Fibroblast of lung (primary cell): ENCODE measurements at places on chromosomes 1 and 21. TPM values are rescaled to one million over a fixed set of nuclear protein-coding genes. Genes with fewer than 3 reads are reported as not detected.

Gene WNT2B
- 1.3 and 2.0 TPM in 2 replicates for polyA plus RNA-seq

GRCh38 chr1:31521761-31522555, 54.4 kb upstream of the TINAGL1 start:
- no peaks in the 10 kb centered on the region for H3K4me1 ChIP-seq
- H3K36me3 ChIP-seq, result no peaks in the 10 kb centered on the region
- no peak overlapping the region for H3K27ac ChIP-seq

DNA sequence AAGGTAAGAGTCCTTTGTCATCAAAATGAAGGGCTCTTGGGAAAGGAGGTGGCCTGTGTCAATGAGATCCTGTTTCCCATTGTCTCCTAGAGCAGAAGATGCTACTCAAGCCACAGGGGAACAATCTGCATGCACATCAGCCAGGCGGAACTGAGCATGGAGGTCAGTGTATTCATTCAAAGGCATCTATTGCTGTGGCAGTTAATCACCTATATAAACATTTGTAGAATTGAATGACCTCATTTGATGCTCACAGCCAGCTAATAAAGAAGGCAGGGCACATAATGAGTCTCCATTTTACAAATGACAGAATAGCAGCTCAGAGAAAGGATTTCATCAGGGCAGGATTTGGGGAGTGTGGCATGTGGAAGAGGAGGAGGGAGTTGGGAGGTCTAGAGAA, 5.7 kb upstream of the FYB2 start:
- no peak overlapping the region for H3K4me3 ChIP-seq
- H3K27me3 ChIP-seq, result no peaks in the 10 kb centered on the region
- peaks cover 8% of the 10 kb centered on the region for H3K4me1 ChIP-seq

Gene GUCA2B
- not detected in 2 replicates for polyA plus RNA-seq

Gene CELA2A
- not detected in 2 replicates for polyA plus RNA-seq

Gene GPR161
- polyA plus RNA-seq, result 10.2 and 12.5 TPM in 2 replicates

GRCh38 chr1:177044390-177044789, 120.1 kb downstream of the ASTN1 start:
- H3K4me1 ChIP-seq, result no peaks in the 10 kb centered on the region
- H3K36me3 ChIP-seq, result no peaks in the 10 kb centered on the region
- DNase-seq, result no peak
- H3K27ac ChIP-seq, result no peak overlapping the region

Gene SPRR2B
- not detected in 2 replicates for polyA plus RNA-seq

Gene LCE3E
- polyA plus RNA-seq, result not detected in 2 replicates

- H3K36me3 ChIP-seq, result no peaks in the 10 kb centered on the region
- no peak overlapping the region for H3K27ac ChIP-seq
- no peaks in the 10 kb centered on the region for H3K27me3 ChIP-seq
- H3K4me1 ChIP-seq, result no peaks in the 10 kb centered on the region
These were observed 61.1 kb upstream of the SAMSN1 start for GRCh38 chr21:14607262-14607661.

DNA sequence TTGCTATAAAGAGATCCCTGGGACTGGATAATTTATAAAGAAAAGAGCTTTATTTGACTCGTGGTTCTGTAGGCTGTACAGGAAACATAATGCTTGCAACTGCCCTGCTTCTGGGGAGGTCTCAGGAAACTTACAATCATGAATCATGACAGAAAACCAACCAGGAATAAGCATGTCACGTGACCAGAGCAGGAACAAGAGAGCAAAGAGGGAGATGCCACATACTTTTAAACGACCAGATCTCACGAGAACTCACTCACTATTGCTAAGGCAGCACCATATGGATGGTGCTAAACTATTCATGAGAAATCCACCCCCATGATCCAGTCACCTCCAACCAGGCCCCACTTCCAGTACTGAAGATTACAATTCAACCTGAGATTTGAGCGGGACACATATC, 49.8 kb upstream of the RCC1 start:
- H3K36me3 ChIP-seq, result peaks cover 2% of the 10 kb centered on the region
- no peak overlapping the region for H3K4me3 ChIP-seq
- no peak overlapping the region for H3K27ac ChIP-seq
- H3K27me3 ChIP-seq, result no peaks in the 10 kb centered on the region
- peak; percentile 60 for DNase-seq

DNA sequence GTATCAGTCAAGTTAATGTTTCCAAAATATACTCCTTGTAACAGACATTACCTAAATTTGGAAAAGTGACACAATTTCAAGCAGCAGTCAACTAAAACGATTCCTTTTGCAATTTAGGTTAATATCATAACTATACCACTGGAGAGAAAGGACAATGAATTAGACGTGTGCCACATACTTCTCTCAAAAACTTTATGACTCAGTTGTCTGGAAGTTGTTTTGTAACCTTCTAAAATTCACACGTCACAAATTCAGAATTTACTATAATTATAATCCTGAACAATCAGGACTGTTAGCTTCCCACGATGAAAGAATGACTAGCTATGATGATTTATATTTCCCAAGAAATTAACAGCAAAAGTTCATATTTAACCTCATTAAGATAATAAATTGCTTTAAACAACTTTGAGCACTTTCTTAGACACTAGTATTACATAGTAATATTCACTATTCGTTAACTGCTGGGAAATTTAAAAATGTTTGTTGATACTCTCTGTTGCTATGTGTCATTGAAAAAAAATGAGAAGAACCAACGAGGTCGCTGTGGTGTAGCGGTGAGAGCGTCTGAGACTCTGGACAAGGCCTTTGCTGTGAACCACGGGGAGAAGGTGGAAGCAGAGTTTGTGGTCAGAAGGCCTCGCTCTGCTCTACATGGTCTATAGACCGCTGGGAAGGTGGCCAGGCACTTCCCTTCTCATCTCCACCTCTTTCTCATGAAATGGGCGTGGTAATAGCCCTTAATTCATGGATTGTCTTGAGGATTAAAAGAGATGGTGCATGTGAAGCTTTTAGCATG, 27.9 kb upstream of the BATF3 start:
- peak; percentile 31 for DNase-seq
- H3K4me1 ChIP-seq, result no peaks in the 10 kb centered on the region
- H3K27me3 ChIP-seq, result no peaks in the 10 kb centered on the region
- peaks cover 2% of the 10 kb centered on the region for H3K36me3 ChIP-seq
- H3K27ac ChIP-seq, result peak overlapping the region; percentile 43

DNA sequence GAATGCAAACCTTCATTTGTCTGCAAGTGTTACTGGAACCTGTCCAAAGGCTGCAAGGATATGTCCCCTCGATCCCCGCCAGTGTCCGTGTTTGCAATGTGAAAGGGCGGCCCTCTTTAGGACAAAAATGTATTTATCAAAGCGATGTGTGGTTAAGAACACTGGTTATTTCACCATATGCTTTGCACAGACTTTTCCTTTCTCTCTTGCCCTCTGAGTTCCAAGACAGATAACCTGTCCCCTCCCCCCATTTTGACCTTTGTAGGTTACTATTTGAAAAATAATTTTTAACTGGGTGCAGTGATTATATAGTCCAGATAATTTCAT, 1.8 kb downstream of the CHRM3 start:
- DNase-seq, result no peak
- no peak overlapping the region for H3K27ac ChIP-seq
- H3K27me3 ChIP-seq, result no peaks in the 10 kb centered on the region
- no peaks in the 10 kb centered on the region for H3K4me1 ChIP-seq

- no peaks in the 10 kb centered on the region for H3K4me1 ChIP-seq
- no peak overlapping the region for H3K4me3 ChIP-seq
- no peak overlapping the region for H3K27ac ChIP-seq
- H3K27me3 ChIP-seq, result no peaks in the 10 kb centered on the region
- no peak for DNase-seq
These were observed 21.5 kb upstream of the SLC2A1 start for GRCh38 chr1:42979896-42980800.

- no peak overlapping the region for H3K4me3 ChIP-seq
- H3K36me3 ChIP-seq, result no peaks in the 10 kb centered on the region
- H3K4me1 ChIP-seq, result no peaks in the 10 kb centered on the region
- DNase-seq, result no peak
- no peaks in the 10 kb centered on the region for H3K27me3 ChIP-seq
These were observed 42.5 kb downstream of the RYR2 start for GRCh38 chr1:237084341-237085077.

- no peak for DNase-seq
- H3K4me1 ChIP-seq, result no peaks in the 10 kb centered on the region
- no peaks in the 10 kb centered on the region for H3K36me3 ChIP-seq
- H3K27me3 ChIP-seq, result peaks cover 36% of the 10 kb centered on the region
- H3K4me3 ChIP-seq, result no peak overlapping the region
These were observed 16.5 kb upstream of the ALX3 start for GRCh38 chr1:110086961-110087360.

DNA sequence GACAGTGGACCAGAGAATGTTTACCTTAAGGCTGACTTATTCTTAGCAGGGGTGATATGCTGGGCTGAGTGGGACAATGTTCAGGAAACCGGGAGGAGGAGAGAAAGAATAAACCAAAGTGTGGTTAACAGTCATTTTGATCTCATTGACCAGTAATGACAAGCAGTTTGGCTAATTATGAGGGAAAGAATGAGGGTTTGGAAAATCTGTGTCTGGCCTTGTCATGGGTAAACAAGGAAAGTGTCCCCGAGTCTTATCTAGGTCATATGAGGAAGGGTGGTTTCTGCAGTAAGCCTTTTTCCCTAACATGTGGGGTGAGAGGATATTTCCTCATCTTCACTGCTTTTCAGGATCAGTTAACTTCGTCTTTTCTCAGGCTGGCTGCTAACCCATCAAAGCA, 155.0 kb downstream of the TPR start:
- H3K27me3 ChIP-seq, result no peaks in the 10 kb centered on the region
- peak; percentile 38 for DNase-seq
- no peak overlapping the region for H3K4me3 ChIP-seq
- H3K4me1 ChIP-seq, result no peaks in the 10 kb centered on the region
- no peak overlapping the region for H3K27ac ChIP-seq

DNA sequence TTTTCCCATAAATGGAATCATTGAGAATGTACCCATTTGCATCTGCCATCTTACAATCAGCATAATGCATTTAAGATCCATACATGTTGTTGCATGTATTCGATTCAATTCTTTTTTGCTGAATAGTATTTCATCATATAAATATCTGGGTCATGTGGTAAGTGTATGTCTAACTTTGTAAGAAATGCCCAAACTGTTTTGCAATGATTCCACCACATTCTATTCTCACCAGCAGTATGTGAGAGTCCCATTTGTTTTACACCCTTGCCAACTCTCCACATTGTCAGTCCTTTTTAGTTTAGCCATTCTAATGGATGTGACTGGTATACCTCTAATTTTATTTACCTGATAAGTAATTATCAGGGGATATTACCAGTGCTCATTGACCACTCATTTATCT, 115.8 kb upstream of the PBX1 start:
- no peaks in the 10 kb centered on the region for H3K27me3 ChIP-seq
- DNase-seq, result peak; percentile 36
- H3K27ac ChIP-seq, result no peak overlapping the region
- no peaks in the 10 kb centered on the region for H3K4me1 ChIP-seq
- no peak overlapping the region for H3K4me3 ChIP-seq

Gene CNR2
- polyA plus RNA-seq, result not detected in 2 replicates

DNA sequence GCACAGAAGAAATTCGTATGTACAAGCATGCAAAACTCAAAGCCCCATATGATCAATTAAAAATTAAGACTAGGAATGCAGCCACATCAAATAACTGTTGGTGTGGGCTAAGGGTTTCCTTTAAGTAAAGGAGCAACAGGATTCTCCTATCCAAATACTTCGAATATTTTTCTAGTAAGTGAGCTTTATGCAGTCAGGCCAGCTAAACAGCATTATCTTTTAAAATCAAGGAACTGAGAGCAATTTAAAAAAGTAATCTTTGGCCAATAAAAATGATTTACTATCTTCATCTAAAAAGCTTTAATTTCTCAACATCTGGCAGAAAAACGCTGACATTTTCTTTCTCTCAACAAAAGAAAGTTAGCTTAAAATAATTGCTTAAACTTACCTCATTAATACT, 19.8 kb downstream of the CNN3 start:
- no peaks in the 10 kb centered on the region for H3K27me3 ChIP-seq
- H3K4me1 ChIP-seq, result peaks cover 5% of the 10 kb centered on the region
- H3K4me3 ChIP-seq, result no peak overlapping the region
- H3K36me3 ChIP-seq, result peaks cover 13% of the 10 kb centered on the region
- H3K27ac ChIP-seq, result no peak overlapping the region

Gene CAMK1G
- polyA plus RNA-seq, result 0.96 and 3.0 TPM in 2 replicates

Gene CACNA1S
- not detected in 2 replicates for polyA plus RNA-seq

Gene FBLIM1
- 35.8 and 86.2 TPM in 2 replicates for polyA plus RNA-seq

Gene TMEM51
- 11.6 and 19.0 TPM in 2 replicates for polyA plus RNA-seq

GRCh38 chr1:22234476-22235030, 91.7 kb upstream of the WNT4 start:
- H3K36me3 ChIP-seq, result no peaks in the 10 kb centered on the region
- no peak overlapping the region for H3K27ac ChIP-seq
- H3K27me3 ChIP-seq, result no peaks in the 10 kb centered on the region
- no peaks in the 10 kb centered on the region for H3K4me1 ChIP-seq
- no peak overlapping the region for H3K4me3 ChIP-seq

- H3K4me3 ChIP-seq, result no peak overlapping the region
- DNase-seq, result no peak
- no peaks in the 10 kb centered on the region for H3K27me3 ChIP-seq
- H3K27ac ChIP-seq, result no peak overlapping the region
- H3K4me1 ChIP-seq, result no peaks in the 10 kb centered on the region
These were observed 81.2 kb downstream of the WDR4 start for GRCh38 chr21:42798106-42798505.

Gene PLA2G5
- polyA plus RNA-seq, result 1.1 and 7.2 TPM in 2 replicates

Gene OR2G6
- not detected in 2 replicates for polyA plus RNA-seq

Gene SEMA4A
- polyA plus RNA-seq, result 0.24 and 0.27 TPM in 2 replicates

DNA sequence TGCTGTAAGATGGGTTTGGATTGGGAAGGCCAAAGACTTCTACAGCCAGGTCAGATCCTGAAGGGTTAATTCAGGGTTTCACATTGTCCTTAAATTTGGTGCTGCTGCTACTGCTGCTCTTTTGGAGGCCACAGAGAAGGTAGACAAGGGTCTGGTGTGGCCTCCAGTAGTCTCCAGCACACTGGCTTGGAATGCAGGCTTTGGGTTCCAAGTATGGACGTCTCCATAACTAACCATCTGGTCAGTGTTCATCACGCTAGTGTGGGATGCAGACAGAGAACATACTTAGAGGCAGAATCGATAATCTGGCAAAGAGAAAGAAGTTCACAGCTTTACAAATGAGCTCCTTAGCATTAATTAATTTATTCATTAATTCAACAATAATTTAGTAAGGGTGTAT, 154.1 kb downstream of the ZBTB18 start:
- no peaks in the 10 kb centered on the region for H3K36me3 ChIP-seq
- H3K4me3 ChIP-seq, result no peak overlapping the region
- DNase-seq, result no peak
- no peaks in the 10 kb centered on the region for H3K4me1 ChIP-seq

GRCh38 chr1:230400007-230400344, 26.2 kb downstream of the PGBD5 start:
- no peaks in the 10 kb centered on the region for H3K27me3 ChIP-seq
- H3K4me1 ChIP-seq, result no peaks in the 10 kb centered on the region
- H3K4me3 ChIP-seq, result no peak overlapping the region
- no peak for DNase-seq

GRCh38 chr1:197170538-197170937, 24.1 kb upstream of the ASPM start:
- H3K27ac ChIP-seq, result no peak overlapping the region
- no peaks in the 10 kb centered on the region for H3K27me3 ChIP-seq
- H3K4me3 ChIP-seq, result no peak overlapping the region
- no peaks in the 10 kb centered on the region for H3K36me3 ChIP-seq
- peaks cover 8% of the 10 kb centered on the region for H3K4me1 ChIP-seq

GRCh38 chr1:15953791-15954241, 22.1 kb downstream of the ZBTB17 start:
- no peak for DNase-seq
- H3K27ac ChIP-seq, result peak overlapping the region; percentile 99
- peaks cover 1% of the 10 kb centered on the region for H3K36me3 ChIP-seq
- H3K4me3 ChIP-seq, result no peak overlapping the region
- peaks cover 62% of the 10 kb centered on the region for H3K4me1 ChIP-seq

GRCh38 chr1:235207209-235207565, 46.1 kb upstream of the RBM34 start:
- no peaks in the 10 kb centered on the region for H3K4me1 ChIP-seq
- H3K36me3 ChIP-seq, result peaks cover 4% of the 10 kb centered on the region
- no peak overlapping the region for H3K27ac ChIP-seq
- no peaks in the 10 kb centered on the region for H3K27me3 ChIP-seq
- DNase-seq, result no peak
